ENCODE measurements at places on chromosomes 3 and 15. TPM values are rescaled to one million over a fixed set of nuclear protein-coding genes. Genes with fewer than 3 reads are reported as not detected.

BBX gene
- total RNA-seq = 99.1 TPM

WNT5A gene
- not detected for total RNA-seq

PARL gene
- total RNA-seq = 50.2 TPM

PCSK6 gene
- 0.53 TPM for total RNA-seq

CHRM5 gene
- not detected for total RNA-seq

GRCh38 chr3:129722527-129722926 lies 116.1 kb upstream of the PLXND1 start:
- no peak for DNase-seq

DNA sequence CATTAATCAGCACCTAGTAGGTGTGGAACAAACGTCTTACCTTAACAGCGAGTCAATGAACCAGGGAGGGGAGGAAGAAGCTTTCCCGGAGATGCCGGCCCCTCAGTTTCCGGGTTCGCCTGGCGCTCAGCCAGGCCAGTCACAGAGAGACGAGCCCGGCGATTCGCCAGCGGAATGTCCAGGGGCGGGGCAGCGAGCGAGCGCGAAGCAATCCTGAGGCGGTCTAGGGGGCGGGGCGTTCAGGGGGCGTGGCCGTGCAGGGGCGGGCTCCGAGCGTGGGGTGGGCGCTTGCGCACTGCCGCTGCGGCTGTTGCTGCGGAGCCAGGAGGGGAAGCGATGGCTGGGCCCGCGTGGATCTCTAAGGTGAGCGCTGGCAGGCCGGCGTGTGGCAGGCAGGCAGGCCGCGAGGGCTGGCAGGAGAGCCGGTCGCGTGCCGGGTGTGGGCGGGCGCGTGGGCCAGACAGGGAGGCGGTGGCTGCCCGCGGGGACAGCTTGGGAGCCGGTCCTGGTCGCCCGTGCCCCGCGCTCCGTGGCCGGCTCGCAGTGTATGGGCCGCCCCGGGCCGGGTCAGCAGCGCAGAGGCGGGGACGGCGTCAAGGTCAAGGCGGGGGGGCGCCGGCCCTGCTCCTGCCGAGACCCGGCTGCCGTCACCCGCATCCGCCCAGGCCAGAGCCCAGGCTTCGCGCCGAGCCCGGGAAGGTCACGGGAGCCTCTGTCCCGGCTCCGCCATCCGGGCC lies at the start of gene IDH3A:
Gene IDH3A (plus strand): TSS at position 295 of the 737 bp plus-strand sequence. CDS start 42 bp downstream, at position 337.
- DNase-seq = peak; percentile 99

GRCh38 chr3:132443421-132443820 lies 26.1 kb downstream of the DNAJC13 start:
- DNase-seq = no peak

DNA sequence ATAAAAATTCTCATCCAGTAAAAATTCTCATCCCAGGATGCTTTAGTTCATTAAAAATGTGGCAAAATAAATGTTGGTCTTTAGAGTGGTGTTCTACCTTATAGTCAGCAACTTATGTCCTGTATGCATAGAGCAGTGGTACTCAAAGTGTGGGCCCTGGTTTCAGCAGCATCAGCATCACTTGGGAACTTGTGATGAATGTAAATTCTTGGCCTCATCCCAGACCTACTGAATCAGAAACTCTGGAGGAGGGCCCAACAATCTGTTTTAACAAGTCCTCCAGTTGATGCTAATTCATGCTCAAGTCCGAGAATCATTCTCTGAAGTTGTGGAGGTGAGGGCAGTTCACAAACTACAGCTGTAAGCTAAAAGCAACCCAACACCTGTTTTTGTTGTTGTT lies 307.3 kb upstream of the SATB1 start:
- no peak for DNase-seq

DNA sequence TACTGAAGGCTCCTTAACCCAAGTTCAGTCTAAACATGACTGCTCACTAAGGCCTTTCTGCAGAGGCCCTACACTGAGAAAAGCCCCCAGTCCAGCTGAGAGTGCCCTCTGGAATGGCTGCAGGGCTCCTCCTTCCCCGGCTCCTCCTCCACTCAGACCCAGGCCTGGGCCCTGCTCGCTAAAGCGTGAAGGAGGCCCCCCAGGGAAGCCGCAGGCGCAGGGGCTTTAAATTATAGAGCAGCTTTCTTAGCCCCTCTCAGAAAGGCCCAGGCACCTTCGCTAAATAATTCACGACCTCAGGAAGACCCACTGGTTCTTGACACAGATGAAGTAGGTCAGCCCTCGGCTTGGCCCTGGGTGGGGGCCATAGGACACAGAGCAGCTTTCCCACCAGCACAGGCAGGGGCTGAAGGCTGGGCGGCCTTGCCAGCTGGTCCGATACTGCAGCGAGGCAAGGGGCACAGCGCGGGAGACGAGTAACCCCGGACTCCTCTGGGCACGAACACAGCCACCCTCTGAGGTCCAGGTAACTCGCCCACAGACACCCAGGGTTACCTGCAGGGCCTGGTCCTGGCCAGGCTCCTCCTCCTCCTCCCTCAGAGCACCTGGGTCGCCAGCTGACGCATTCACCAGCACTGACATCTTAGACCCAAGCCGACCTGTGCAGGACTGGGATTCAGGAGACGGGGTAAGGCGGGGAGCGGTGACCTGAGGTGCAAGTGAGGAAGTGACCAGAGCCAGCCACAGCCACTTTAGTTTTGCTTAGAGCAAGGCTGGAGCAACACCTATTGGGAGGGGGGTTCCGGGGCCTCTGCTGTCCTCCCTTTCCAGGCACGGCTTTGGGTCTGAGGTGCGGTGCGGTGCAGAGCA lies 36.9 kb downstream of the RBPMS2 start:
- DNase-seq = no peak

DNA sequence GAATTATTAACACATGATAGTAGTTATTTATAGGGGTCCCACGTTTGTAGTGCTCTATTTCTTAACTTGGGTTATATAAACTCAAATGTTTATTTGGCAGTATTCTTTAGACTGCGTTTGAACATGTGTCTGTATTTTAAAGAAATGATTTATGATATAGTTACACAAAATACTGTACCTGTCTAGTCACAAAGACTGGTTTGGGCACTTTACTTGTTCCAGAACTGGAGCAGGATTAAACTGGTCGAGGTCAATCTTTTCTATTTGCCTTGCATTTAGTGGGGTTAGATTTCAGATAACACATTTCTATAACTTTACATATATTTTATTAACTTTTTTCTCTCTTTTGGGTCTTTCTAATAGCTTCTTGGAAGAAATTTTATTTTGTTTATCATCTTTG lies 39.5 kb downstream of the HACD3 start:
- DNase-seq = no peak

GRCh38 chr15:57735891-57736290 lies 29.4 kb downstream of the POLR2M start:
- DNase-seq = no peak

- DNase-seq = no peak
Measured at GRCh38 chr3:184008161-184008560, 9.5 kb downstream of the ABCC5 start.

- DNase-seq = no peak
Measured at GRCh38 chr15:50084932-50085331, 34.1 kb downstream of the ATP8B4 start.

GRCh38 chr15:63860155-63860554 lies 26.4 kb upstream of the HERC1 start:
- peak; percentile 81 for DNase-seq

- DNase-seq = no peak
Measured at GRCh38 chr15:72559781-72560180, 85.7 kb downstream of the ARIH1 start.

- DNase-seq = no peak
Measured at GRCh38 chr3:1207904-1208303, 115.1 kb downstream of the CNTN6 start.

DNA sequence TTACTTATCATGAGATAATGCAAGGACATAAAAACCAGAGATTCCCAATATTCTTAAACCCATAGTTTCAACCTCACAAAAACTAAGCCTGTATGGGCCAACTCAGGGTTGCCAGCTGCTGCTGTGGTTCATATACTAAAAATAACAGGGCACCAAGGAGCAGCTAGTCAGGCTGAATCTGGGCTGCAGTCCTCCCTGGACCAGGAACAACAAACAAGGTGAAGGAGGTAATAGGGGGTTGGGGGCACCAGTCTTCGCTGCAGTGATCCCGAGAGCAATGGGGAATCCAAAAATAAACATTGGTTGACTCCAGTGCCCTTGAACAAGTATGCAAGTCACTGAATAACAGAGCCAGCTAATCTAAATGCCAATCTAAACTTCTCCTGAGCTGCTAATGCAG lies 108.9 kb downstream of the MECOM start:
- DNase-seq = no peak

DNA sequence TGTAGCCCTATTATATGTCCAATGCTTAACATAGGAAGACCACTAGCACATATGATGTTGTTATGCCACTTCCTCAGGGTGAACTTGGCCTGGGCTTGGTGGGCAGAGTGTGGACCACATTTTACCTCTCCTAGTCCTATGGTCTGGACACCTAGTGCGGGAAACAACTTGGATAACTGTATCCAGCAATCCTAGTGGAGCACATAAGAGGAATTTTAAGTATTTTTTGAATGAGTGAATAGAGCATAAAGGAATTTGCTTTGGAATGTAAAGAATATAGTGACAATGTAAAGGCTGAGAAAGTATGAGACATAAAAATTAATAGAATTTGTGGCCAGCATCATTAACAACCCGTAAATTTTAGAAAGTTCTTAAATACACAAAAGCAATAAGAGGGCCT lies 528.9 kb downstream of the IGSF11 start:
- no peak for DNase-seq

- no peak for DNase-seq
Measured at GRCh38 chr15:74399100-74399499, 31.7 kb upstream of the CYP11A1 start.

DNA sequence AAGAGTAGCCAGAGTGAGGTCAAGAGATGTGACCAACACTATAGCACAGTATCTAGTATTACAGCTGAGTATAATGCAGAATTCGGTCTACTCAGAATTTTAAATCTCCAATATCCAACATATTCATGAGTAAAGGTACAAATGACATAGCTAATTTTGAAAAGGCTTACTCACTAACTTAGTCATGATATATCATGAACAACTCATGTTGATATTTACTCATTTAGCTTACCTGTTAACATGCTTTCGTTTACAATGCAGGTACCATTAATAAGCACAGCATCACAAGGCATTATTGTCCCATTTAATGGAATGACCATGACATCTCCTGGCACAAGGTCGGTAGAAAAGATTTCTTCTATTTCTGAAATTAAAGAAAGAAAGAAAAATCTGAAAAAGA lies 36.9 kb downstream of the ATP13A3 start:
- no peak for DNase-seq

- DNase-seq = no peak
Measured at GRCh38 chr15:100192097-100193080, 149.4 kb downstream of the ADAMTS17 start.

GRCh38 chr3:88180398-88180999 lies 30.7 kb downstream of the C3orf38 start:
- peak; percentile 39 for DNase-seq

DNA sequence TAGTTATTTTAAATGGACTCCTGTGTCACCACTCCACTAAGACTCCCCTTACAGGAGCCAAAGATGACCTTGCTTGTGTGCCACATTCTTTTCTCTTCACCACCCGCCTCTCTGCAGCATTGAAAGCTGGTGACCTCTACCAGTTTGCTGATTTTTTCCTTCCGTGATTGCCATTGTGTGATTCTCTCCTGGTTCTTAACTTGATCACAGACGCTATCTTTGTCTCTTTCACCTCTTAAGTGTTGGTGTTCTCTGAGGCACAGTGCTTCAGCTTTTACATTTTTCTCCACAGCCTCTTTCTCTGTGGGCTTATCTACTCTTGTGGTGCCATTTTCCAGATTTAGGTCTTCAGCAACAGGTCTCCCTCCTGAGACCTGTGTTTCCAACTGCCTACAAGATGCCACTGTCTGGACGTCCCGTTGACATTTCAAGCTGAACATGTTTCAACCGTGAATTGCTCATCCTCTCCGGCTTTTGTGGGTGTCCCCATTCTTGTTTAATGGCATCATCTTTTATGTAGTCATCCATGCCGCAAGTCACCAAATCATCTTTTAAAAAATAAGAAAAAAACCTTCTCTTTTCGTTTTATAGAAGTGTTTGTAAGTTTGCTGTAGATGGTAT lies 26.5 kb downstream of the IQGAP1 start:
- DNase-seq = no peak

GRCh38 chr3:114076711-114077110 lies 20.2 kb downstream of the QTRT2 start:
- DNase-seq = no peak

DNA sequence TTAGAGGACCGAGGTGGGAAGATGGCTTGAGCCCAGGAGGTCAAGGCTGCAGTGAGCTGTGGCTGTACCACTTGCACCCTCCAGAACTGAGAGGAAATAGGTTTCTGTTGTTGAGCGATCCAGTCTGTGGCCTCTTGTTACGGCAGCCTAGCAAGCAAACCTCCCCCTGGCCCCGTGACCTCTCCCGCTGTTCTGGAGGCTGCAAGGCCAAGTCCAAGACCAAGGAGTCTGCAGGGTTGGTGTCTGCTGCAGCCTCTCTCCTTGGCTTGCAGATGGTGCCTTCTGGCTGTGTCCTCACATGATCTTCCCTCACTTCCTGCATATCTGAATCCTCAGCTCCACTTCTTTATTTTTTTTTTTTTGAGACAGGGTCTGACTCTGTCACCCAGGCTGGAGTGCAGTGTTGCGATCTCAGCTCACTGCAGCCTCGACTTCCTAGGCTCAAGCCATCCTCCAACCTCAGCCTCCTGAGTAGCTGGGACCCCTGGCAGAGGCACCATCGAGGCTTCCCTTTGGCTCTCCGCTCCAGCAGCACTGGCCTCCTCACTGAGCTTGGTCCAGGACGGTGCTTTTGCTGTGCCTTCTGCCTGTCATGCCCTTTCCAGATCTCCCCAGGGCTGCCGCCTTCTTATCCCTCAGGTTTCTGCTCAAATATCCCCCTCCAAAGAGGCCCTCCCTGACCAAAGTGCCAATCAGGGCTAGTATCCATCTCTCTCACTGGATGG lies 18.0 kb upstream of the PLXND1 start:
- no peak for DNase-seq

- no peak for DNase-seq
Measured at GRCh38 chr3:141828890-141829289, 47.6 kb upstream of the ATP1B3 start.

DNA sequence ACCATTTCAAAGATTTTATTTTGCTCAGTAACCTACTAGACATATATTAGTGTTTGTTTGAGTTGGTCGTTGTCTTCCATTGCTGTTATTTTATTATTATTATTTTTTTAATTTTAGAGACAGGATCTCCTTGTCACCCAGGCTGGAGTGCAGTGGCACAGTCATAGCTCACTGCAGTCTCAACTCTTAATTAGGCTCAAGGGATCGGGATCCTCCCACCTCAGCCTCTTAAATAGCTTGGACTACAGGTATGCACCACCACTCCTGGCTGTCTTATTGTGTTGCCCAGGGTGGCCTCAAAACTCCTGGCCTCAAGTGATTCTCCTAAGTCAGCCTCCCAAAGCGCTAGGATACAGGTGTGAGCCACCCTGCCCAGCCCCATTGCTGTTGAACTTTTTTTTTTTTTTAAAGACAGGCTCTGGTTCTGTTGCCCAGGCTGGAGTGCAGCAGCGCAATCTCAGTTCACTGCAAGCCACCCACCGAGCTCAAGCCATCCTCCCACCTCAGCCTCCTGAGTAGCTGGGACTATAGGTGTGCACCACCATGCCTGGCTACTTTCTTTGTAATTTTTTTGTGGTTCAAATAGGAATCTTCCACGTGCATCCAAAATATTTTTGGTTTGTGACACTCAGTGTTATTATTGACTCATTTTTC lies 18.2 kb downstream of the SETD5 start:
- DNase-seq = no peak
